Vagina (tissue), 2 donors: ENCODE measurements at places on chromosomes 12 and 14.

GRCh38 chr12:122501489-122501989, 807 bp upstream of the ZCCHC8 start:
- no peak for DNase-seq

DNA sequence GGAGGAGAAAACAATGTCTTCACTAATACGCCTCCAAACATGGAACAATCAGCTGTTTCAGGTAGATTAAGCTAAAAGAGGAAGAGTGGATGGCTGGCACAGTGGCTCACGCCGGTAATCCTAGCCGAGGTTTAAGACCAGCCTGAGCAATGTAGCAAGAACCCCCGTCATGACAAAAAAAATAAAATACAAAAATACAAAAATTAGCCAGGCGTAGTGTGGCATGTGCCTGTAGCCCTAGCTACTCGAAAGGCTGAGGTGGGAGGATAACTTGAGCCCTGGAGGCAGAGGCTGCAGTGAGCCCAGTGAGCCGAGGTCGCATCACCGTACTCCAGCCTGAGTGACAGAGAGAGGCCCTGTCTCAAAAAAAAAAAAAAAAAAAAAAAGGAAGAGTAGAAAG, 1.2 kb upstream of the MED13L start:
- no peak for DNase-seq

DNA sequence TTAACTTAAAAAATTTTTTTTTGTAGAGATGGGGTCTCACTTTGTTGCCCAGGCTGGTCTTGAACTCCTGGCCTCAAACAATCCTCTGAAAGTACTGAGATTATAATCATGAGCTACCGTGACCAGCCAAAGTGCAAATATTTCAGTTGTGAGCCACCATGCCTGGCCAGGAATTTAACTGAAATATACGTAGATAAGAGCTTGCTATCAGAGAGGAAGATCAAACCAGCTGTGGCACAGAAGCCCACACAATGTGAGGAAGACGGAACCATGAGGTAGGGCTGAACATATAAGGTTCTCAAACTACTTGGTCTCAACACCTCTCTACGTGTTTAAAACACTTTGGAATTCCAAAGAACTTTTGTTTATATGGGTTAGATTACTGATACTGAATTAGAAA, 29.1 kb downstream of the ATG14 start:
- no peak for DNase-seq

- DNase-seq = no peak
Observed at GRCh38 chr12:93113317-93114006, 184.4 kb upstream of the EEA1 start.

DNA sequence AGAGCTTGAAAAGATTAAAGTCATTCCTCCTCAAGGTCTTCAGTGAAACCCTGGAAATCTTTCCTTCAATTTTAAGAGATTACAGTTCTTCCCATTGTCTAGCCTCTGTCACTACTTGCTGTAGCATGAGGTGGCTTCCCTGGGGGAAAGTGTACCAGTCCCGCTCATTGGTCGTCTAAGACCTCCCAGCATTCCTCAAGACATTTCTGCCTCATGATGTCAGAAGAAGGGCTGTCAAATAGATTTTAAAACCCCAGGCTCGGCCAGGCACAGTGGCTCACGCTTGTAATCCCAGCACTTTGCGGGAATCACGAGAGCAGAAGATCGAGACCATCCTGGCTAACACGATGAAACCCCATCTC, 46.7 kb downstream of the SMUG1 start:
- no peak for DNase-seq

DNA sequence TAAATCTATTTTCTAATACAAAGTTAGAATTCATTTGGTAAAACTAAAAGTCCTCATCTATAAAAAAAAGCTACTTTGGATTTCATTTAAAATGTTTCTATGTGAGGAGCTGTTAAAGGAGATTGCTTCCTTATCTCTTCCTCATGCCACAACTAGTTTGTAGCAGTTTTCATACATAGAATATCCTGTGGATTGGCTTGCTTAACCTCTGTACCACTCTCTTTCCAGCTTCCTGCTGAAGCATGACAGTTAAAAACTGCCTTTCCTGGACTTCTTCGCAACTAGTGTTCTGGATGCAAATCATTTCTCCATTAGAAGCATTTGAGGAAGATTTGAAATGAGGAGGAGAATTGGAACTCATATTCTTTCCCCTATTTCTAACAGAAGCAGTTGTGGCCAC, 49.6 kb downstream of the ST8SIA1 start:
- no peak for DNase-seq

DNA sequence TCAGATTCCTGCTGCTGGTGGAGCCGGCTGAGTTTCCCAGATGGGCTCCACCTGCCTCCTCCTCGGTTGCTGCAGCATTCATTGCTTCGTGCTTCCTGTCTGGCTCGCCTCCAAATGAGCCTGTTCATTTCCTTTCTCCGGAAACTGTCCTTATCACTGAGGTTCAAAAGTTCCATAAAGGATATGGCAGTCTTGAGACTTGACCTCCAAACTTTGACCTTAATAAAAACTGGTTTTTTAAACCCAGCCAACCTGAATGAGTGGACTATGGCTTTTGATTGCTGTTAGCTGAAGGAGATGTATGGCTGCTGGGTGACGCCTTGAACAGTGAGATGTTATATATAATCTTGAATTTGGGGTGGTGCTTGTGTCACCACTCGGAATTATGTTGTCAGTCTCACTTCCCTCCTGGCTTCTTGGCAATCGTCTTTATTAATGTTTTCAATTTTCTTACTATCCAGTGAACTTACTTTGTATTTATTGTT, 62.7 kb downstream of the RASSF3 start:
- DNase-seq = no peak

GRCh38 chr14:94935706-94936300, 165.9 kb upstream of the GSC start:
- DNase-seq = no peak

GRCh38 chr12:107805488-107806180, 31.1 kb downstream of the ASCL4 start:
- DNase-seq = no peak

DNA sequence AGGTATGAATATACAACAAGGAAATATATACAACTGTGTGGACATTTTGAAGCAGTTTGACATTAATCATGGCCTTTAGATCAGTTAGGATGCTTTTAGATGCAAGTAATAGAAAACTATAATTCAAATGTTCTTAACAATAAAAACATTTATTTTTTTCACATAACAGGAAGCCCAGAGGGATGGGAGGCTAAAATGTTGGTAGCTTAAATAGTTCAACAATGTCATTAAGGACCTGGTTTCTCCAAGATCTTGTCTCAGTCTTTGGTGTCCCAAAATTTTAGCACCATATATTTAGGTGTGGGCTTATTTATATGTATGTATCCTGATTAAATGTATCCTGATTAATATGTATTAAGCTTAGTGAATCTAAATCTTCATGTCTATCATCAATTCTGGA, 292.4 kb downstream of the NUAK1 start:
- no peak for DNase-seq

GRCh38 chr12:59322473-59322872, 273.4 kb upstream of the SLC16A7 start:
- no peak for DNase-seq

GRCh38 chr12:63894132-63894531, 49.6 kb downstream of the SRGAP1 start:
- no peak for DNase-seq

- DNase-seq = no peak
Observed at GRCh38 chr12:83769151-83769550, 1082.4 kb downstream of the TMTC2 start.

GRCh38 chr12:24861766-24862540, 86.9 kb downstream of the BCAT1 start:
- DNase-seq = no peak

- no peak for DNase-seq
Observed at GRCh38 chr12:5236022-5236640, 192.5 kb downstream of the KCNA5 start.

DNA sequence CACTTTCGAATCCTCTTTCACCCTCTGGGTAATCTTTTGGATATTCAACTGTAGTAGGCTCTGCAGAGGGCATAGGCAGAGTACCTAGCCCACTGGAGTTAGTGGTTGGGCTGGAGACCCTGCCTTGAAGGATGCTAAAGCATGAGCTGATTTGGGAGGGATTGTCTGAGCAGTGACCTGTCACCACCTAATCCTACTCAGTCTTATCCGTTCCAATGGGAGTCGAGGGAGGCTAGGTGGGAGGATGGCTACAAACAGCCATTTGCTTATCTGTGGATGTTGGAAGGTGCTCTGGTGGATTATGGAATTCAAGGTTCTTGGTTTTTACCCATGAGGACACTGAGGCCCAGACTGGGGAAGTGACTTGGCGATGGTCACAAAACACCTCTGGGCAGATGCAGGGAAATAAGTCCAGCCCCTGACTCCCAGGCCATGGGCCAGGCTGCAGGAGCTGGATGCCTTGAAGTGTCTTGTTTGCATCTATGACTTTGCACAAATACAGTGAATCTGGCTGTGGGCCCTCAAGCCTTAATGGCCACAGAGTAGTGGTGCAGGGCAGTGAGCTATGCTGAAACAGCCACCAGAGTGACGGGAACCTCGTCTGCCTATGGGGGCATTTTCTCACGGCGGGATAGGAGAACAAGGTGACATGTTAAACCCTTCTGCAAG, 3.7 kb downstream of the KMT5A start:
- no peak for DNase-seq

DNA sequence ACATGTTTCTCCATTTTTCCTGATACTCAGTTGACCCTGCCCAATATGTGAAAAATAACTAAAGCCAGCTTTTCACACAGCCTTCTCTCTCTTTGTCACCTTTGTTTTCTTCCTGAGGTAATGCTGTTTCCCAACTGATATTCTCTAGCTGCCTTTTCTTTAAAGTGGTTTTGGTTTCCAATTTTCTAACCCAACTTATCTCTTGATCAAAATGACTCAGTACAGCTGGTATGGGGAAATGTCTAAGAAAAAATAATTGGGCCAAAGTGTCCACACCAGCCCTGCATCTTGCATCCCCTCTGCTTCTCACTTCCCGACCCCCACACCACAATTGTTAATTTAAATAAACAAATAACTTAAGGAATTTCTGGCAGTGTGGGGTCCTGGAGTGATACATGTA, 193.8 kb downstream of the SYT1 start:
- DNase-seq = no peak

DNA sequence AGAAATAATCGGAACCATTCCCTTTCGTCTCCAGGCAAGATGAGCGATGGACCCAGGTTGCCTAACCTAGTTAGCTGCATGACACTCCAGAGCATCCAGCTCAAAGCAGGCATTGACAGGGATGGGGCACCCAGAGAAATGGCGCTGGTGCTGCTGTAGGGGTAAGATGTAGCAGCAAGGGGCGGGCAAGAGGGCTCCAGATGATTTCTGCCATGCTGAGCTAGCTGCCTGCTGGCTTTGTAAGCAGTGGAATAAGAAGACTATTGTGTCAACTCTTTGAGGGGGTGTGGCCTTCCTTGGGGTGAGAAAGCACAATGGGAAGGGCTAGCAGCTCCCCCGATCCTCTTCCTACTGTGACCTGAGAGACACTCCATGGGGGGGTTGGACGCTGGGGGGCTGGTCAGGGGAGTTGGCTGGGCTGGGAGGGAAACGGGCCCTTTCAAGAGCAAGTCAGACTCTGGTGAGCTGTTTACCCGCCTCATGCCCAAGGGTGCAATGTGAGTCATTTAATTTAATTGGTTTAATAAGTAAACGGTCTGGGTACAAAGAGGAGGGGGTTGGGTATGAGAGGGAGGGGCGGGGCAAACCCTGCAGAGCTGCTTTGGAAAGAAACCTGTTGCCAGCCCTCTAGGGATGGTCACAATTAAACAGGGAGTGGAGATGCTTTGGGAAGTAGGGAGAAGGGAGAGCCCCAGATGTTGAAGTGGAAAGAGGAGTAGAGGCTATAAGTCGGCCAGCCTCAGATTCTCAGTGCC, 50.5 kb downstream of the B4GALNT3 start:
- DNase-seq = no peak

DNA sequence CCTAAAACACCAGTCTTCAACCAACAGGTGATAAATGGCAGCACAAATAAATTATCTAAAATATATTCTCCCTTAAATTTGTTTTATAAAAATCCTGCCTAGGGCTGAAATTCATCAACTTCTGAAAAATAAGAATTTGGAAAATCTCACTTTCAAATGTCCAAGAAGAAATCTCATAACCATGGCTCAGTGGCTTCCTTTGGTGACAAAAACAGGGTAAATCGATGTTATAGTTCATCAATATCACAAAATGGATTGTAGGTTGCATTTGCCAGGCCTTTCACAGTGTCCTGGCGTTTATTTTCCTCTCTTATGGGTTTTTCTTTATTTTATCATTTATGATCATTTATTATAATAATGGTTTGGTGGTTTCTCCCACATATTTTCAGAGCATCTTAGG, 103.0 kb downstream of the PTGER2 start:
- DNase-seq = no peak

- no peak for DNase-seq
Observed at GRCh38 chr14:57080691-57081090, 188.0 kb downstream of the EXOC5 start.

DNA sequence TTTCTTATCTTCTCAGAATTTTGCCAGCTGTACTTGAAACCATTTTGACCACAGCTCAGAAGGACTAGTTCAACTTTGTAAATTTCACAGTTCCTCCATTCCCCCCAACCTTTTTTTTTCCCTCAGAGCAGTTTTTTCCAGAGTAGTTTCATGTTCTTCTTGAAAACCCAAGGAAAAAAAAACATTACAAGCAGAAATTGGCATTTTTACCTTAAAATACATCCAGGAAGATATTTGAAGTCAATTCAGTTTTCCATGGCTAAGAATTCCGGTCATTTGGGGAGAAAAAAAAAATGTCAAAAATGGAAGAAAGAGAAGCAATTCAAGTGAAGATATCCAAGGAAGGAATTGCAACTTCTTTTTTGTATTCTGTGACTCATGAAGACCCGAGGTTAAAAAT, 39.5 kb downstream of the SYNE2 start:
- no peak for DNase-seq

- no peak for DNase-seq
Observed at GRCh38 chr12:123656392-123656791, 14.5 kb upstream of the TCTN2 start.

DNA sequence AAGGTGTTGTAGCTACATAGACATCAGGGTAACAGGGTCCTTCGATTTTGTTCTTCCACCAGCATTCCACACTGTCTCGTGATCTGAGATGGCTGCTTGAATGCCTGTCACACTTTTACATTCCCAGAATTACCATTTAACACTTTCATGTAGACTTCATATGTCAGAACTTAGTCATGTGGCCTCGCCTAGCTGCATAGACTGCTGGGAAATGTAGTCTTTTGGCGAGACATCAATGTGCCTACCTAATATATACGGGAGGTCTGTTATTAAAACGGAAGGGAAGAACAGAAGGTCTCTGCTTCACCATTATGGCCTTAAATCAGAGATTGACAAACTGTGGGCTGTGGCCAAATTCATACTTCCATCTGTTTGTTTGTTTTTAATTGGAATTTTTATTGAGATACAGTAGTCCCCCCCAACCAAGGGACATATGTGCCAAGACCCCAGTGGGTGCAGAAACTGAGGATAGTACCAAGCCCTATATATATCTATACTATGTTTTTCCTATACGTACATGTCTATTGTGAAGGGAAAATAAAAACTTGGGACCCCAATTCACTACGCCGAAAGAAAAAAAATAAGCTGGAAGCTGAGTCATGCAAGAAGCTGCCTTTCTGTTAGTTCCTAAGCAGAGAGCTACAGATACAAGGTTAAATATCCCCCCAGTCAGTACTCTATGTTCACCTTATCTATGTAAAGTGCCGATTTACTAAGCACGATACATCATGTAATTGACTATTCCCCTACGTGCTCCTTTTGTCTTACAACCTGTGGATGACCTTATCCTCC, 11.3 kb upstream of the HRK start:
- DNase-seq = no peak

- no peak for DNase-seq
Observed at GRCh38 chr14:103547455-103547940, 15.0 kb downstream of the BAG5 start.

GRCh38 chr12:31527083-31527482, 63.9 kb downstream of the DENND5B start:
- no peak for DNase-seq
